Stimulated activated naive CD4-positive, alpha-beta T cell (primary cell): ENCODE measurements at places on chromosomes 1 and 21.

- DNase-seq, result no peak
Observed at GRCh38 chr1:65090406-65090805, 57.6 kb upstream of the AK4 start.

GRCh38 chr21:42080788-42081083 is 9.6 kb downstream of the UMODL1 start:
- no peak for DNase-seq

- peak; percentile 23 for DNase-seq
Observed at GRCh38 chr1:36160949-36161485, 5.1 kb downstream of the MAP7D1 start.

GRCh38 chr1:40977716-40978115 is 1.8 kb upstream of the CTPS1 start:
- no peak for DNase-seq

DNA sequence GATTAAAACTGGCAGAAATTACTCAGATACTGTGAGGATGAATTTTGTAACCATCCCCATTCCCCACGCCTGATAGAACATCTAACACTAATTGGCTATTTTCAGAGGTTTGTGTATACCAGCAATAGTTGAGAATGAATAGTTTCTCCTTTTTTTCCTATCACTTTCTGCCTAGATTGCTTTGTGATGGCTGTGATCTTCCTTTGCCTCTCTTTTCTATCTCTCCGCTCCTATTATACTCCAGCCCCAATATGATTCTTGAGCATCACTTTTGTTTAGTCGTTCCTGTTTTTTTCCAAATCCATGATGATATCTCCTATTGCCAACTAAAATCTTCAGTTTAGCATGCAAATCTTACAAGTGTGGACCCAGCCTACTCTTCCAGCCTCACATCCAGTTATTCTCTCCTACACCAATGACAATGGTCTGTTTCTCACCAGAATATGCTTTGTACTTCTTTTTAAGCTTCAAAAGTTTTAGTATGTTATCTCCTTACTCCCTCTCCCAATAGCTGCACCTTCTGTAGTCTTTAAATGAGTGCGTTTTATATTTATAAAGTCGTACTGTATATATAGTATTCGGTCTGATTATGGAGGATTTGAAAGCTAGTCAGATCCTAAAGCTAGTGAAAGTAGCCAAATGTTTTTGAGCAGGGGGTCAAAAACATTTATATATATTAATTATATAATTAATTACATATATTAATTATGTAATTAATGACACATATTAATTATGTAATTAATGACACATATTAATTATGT is 25.2 kb downstream of the MAGI3 start:
- peak; percentile 36 for DNase-seq

DNA sequence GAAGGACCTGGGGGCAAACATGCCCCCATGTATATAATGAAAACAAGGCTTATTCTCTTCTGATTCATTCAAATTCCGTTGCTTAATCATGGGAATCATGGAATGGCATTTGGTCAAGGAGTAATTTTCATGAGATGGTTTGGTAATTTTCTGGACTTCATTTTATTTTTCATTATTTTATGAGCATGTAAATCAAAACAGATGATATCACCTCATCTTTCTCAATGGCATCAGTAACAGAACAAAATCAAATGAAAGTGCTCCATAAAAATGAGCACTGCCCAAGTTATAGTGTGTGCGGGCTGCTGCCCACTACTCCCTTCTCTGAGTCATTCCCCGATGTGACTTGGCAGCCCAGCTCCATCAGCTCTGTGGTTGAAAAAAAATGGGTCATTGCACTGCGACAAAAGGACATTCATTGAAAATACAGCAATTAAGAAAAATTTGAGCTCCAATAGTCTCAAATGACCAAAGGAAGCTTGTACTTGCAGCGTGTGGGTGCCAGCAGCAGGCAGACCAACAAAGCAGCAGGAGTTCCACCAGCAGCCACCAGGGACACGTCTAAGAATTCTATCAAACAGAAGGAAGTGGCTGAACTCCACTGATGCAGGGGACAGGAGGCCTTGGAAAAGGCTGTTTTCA is 84.3 kb upstream of the VAV3 start:
- no peak for DNase-seq

DNA sequence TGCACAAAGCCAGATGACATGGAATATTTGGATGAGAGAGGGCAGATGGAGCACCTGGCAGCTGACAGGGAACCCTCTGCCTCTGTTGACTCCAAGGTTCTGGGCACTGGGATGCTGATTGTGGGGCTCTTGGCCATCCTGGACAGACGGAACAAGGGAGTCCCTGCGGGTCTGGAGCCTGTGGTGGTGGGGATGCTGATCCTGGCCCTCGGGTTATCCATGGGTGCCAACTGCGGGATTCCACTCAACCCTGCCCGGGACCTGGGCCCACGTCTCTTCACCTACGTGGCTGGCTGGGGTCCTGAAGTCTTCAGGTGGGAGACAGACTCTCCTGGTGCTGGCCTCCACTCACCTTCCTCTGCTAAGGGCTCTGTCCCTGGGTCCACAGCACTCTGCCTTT is 1.8 kb upstream of the ATP8B2 start:
- DNase-seq, result no peak

DNA sequence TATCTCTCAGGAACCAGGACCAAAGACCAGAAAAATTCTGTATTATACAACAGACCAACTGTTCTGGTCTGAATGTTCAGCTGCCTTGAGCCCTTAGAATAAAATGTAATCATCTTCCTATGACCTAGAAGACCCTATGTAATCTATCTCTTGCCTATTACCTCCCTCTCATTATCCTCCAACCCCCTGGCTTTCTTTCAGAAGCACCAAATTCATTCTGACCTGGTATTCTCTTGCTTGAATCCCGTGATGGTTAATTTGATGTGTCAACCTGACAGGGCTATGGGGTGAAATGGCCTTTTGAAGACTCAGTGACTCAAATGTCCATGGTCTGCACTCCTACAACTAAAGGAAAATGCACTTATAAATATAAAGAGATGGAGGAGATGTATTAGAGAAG is 21.8 kb upstream of the FBXO28 start:
- no peak for DNase-seq

DNA sequence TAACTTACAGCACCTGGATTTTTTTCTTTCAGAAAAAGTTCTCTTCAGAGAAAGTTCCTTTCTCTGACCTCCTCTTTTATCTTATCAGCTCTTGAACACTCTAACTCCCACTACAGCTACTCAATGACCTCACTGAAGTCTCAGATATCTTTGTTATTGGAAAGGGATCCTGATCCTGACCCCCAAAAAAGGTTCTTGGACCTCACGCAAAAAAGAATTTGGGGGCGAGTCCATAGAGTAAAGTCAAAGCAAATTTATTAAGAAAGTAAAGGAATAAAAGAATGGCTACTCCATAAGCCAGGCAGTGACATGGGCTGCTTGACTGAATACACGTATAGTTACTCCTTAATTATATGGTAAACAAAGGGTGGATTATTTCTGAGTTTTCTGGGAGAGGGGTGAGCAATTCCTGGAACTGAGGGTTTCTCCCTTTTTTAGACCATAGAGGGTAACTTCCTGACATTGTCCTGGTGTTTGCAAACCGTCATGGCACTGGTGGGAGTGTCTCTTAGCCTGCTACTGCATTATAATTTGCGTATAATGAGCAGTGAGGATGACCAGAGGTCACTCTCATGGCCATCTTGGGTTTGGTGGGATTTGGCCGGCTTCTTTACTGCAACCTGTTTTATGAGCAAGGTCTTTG is 44.2 kb downstream of the WDR64 start:
- DNase-seq, result no peak

DNA sequence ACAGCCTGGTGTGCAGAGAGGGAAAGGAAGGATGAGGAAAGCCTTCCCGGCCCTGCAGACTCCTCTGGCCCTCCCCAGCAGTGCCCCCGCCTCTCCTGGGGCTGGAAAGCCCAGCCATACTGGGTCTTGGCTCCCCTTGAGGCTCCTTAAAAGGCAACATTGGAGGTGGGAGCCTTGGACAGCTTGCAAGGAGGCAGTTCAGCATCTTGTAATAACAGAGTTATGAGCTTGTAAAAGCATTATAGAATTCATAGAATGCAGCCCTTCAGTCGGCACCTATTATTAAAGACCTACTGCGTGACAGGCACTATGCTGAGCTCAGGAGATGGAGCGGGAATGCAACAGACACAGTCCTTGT is 4.2 kb downstream of the TINAGL1 start:
- no peak for DNase-seq

- DNase-seq, result no peak
Observed at GRCh38 chr1:29653034-29653810, 416.9 kb downstream of the PTPRU start.

DNA sequence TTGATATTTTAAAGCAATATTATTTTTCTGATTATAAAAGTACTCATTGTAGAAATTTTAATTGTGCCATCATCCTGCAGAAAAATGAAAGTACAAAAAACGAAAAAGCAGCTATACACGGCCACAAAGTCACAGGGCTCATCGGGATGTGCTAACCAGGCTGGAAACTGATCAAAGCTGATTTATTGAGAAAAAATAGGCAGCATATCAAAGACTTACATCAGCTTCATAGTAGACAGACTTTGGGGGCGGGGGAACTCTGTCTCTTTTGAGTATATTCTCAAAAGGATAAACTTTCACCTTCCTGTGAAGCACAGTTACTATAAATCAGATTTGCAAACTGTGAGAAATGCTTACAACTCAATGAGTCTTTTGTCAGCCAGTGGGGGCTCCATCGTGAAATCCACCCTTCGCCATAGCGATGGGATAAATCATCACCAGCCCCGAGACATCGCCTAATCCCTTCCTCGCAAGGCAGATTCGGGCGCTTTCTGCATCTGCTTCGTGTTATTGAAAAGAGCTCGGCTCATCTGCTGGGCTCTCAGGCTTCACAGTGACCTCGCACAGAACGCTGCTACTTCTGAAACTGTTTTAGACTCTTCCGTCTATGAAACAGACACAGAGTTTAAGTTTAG is 69.2 kb upstream of the ERG start:
- no peak for DNase-seq

DNA sequence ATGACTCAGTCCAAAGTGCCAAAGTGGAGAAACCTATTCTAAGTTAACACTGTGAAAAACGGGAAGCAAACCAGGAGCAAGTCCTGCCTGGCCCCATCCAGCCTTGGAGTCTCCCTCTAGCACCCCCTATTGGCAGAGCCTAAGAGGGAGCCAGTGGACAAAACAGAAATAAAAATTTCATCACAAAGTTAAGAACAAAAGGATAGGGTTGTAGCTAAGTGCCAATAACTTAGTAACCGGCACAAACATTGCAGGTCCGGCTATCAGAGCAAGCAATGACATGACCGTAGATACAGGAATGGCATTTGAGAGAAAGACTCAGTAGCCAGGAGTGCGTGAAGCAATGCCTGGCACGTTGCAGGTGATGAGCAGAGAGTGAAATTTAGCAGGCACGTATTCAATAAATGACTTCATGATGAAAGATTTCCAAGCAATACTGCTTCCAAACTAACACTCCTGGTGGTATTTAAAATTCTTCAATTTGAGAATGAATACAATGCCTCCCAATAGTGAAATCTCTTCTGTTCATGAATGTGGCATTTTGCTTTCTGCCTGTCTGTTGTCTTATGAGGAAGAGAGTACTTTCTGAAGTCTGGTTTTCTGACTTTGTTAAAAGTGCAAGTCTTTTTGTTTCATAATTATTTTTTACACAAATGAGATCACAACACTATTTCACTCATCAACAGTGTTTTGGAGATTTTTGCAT is 391.0 kb downstream of the OMA1 start:
- DNase-seq, result no peak

DNA sequence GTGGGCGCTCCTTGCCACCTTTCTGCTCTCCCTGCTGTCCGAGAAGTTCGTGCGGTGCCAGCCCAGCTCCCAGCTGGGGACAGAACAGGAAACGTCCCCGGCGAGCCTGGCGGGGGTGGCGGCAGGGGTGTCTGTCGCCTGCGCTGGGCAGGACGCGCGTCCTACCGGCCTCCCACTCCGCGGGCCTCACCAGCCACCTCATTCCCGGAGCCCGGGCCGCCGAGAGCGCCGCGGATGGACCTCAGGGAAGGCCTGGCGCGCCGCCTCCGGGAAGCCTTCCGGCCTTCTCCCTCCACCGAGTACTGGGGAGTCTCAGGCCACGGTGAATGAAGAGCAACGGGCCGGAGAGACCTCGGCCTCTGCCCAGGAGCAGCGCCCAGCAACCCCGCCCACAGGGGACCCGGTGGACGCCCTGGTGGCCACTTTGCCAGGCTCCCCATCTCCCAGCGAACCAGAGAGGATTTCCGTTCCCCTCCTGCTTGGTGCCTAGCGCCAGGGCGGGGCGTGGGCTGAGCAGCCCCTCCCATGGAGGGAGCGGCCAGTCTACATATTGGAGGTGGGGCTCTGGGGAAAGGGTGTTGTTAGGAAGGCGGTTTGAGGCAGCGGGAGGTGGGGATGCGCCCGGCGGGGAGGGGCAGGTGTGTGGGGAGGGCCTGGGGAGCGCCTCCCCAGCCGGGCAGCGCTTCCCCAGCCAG is 9.5 kb upstream of the TNFRSF14 start:
- peak; percentile 84 for DNase-seq

- no peak for DNase-seq
Observed at GRCh38 chr1:172895761-172896160, 155.0 kb downstream of the TNFSF18 start.

DNA sequence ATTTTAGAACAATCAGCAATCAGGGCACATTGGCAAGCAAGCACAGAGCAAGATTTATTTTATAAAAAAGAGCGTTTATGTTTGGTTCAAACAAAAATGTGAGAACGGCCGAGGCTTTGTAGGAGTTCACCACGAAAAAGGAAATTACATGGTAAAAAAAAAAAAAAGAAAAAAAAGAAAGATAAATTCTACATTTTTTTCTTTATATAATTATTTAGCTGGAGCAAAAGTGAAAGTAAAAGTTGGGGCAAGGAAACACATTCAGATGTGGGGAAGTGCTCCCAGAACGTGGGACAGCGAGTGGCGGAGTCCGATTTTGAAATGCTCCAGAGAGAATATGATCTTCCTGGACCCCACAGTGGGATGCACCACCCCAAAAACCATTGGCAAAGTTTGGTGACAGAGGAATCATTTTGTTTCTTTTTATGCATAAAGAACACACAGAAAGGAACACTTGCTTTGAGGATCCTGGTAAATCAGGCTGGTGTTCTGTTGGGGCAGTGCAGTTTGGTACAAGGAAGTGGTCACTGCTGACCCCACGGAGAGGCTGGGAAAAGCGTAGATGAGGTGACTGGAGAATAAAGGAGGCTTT is 16.3 kb upstream of the ATP5PO start:
- DNase-seq, result no peak

DNA sequence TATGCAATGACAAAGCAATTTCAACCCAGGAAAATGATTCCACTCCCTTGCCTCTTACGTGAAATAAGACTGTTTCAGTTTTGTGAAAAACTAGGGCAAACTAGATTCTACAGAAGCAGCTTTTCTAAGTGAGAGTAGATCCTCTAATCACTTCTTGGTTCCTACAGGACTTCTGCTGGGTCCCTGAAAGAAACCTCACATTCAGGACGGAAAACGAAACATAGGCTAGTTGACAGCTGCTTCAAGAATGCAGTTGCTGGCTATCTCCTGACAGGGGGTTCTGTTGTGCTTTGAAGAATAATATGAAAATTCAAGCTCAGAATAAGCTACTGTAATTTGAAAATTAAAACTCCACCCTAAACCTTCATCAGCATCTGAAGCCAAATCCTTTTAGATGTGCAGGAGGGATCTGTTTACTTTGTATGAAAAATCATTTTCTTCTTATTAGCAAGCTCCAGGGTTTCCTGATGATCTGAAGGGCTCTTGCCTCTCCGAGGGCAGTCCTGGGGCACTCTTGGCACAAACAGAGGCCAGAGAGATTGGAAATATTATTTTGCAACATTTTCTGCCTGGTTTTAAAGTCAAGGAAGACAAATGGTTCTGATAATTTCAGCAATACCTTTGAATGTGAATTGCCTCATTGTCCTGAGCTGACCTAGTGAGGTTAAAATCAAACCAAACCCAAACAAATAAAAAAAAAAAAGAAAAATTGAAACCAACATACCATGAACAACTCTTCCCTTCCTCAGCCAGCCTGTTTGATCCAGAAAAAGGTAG is 55.0 kb downstream of the NTMT2 start:
- DNase-seq, result no peak
